Stimulated activated CD8-positive, alpha-beta memory T cell treated with anti-CD3 and anti-CD28 coated beads, Interleukin-2, amount 100 ng/mL, for 1 hour (primary cell): ENCODE measurements at places on chromosomes 5 and 9.

GRCh38 chr5:4191041-4191440, 595.4 kb downstream of the IRX1 start:
- no peak for DNase-seq

- DNase-seq, result peak; percentile 24
These were observed 2.6 kb upstream of the RFX3 start for GRCh38 chr9:3528451-3528850.

DNA sequence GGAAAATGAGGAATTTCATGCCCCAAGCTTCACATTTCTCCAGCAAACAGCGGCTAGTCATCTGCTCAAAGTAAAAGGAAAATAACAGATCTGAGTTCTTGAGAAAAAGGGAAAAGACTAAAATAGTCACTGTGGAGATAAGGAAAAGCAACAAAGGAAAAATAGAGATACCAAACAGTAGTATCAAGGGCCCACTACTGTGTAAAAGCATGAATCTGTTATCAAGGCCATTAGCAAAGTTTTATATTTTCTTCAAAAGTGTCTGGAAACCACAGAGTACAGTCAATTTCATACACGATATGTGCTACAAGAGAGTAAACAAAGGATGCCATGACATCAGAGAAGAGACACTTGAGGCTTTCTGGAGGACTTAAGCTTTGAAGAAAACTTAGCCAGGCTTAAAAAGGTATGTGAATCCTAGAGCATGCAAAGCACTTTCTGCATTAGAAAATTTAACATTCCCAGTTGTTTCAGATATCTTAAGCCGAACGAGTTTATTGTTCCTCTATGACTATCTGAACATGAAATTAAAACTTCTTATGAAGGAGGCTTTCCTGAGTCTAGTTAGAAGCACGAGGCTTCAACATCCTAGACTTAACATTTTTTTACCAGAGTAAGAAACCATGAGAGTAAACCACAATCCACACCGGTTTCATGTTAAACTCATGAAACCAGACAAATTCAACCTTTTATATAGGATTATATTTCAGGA, 1.2 kb downstream of the TTC33 start:
- no peak for DNase-seq

GRCh38 chr5:77867194-77867691, 91.1 kb upstream of the TBCA start:
- DNase-seq, result no peak

DNA sequence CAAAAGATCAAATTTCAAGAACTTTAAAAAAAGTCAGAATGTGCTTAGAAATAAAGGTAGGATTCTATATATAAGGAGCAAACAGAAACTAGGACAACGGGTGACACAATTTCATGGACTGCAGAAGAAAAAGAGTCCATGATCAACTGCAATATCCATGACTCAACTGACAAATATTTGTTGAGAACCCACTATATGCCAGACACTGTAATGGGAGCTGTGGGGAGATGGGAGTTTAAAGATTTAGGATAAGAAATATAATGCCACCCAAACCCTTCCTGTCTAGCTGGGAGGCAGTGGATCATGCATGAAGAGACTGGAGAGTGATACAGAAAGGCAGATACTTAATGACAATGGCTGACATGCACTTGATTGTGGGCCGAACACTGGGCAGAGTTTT, 27.6 kb upstream of the CCDC112 start:
- DNase-seq, result no peak

GRCh38 chr5:83447533-83447932, 24.0 kb upstream of the VCAN start:
- DNase-seq, result no peak
